Stimulated activated CD4-positive, alpha-beta T cell treated with anti-CD3 and anti-CD28 coated beads, TNF-alpha, amount 100 ng/mL, for 48 hours (primary cell): ENCODE measurements at places on chromosomes 13 and 19.

DNA sequence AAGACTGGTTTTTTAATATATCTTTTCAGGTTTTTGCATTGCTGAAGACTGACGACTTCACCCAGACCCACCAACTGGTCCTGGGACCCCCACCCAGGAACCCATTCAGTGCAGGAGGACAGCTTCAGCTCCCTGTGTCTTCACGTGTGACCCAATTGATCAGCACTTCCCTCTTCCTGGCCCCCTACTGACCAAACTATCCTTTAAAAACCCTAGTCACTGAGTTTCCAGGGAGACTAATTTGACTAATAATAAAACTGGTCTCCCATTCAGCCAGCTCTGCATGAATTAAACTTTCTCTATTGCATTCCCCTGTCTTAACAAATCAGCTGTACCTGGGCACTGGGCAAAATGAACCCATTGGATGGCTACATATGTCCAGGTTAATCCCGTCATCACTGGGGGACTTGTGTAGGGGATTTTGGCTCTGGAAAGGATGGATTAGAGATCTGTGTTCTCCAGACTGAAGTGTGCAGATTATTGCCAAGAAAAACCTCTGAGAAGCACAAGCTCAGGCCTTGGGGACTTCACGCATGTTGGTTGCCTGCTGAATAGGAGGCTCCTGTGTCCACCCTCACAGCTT lies 16.3 kb upstream of the PARP4 start:
- no peak for DNase-seq

- DNase-seq, result peak; percentile 58
Observed at GRCh38 chr19:41352609-41353465, 885 bp downstream of the TGFB1 start.

DNA sequence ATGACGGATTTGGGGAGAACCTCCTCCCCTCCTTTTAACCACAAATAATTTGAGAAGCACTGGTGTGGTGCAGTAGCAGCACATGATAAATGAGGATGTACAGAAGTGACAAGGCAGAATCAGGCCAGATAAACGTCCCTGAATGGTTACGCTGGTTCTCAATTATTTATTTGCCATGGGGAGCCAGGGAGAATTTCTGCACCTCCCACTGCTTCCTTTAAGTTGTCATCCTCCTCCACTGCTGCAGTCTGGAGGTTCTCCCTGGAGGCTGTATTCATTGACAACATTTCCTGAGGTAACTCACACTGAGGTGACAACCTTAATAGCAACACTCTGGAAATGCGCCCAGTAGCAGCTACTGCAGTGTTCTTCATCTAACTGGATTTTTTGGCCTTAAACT lies 308.9 kb upstream of the SLITRK1 start:
- DNase-seq, result no peak

DNA sequence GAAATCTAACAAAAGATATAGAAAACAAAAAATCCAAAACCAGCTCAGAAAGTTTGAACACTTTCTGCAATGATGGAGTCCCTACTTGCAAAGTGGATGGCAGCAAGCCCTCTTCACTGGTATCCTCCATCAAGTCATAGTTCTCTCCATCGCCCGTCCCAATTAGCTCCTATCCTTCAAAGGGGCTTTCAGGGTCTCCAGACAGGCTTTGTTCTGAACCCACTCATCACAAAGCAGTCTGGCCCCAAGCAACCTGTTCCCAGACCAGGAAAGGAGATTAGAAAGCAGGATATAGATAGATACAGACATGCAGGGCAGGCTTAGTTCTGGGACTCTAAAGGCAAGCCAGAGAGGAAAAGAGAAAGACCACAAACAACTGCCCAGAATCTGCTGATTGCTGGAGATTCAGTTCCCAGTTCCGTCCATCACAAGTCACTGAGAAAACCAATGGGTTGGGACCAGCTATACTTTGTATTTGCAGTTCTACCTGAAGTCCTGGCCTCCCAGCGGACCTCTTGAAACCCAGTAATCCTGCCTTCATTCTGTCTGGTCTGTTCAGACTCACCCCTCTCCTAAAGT lies 47.2 kb upstream of the EPHX3 start:
- no peak for DNase-seq

GRCh38 chr19:58361900-58362271 lies 665 bp downstream of the ZNF497 start:
- no peak for DNase-seq
